Fibroblast of upper back skin (primary cell): ENCODE measurements at places on chromosomes 7 and 10.

- no peak for DNase-seq
These were observed 123.4 kb downstream of the REEP3 start for GRCh38 chr10:63644418-63645142.

DNA sequence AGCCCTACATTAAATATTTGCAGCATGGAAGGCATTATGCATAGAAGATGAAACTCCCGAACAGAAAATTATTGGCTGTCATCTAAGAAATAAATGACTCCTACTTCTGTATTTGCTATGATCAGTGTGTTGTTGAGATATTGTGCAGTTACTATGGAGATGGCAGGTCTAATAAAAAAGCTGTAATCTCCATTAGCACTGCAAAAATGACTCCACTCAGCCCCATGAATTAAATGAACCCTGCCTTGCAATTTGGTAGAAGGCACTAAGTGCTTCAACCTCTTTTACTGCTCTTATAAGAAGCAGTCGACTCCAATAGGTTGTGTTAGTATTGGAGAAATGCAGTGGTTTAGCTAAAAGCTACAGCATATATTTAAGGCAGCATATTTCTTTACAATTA is 290.0 kb upstream of the PHYHIPL start:
- no peak for DNase-seq

DNA sequence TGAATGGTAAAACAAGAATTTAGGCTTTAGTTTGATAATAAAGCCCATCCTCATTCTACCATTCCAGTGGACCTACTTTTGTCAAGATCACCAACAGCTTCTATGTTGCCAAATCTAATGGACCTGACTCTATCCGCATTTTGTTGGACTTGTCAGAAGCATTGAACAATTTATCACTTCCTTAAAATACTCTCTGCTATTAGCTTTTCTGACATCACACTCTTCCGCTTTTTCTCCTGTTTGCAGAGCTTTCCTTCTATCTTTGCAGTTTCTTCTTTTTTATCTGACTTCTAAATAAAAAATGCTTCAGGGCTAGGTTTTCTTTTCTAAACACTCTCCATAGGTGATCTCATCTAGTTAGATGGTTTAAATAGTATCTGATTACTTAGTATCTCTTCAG is 42.7 kb upstream of the SMIM30 start:
- no peak for DNase-seq

DNA sequence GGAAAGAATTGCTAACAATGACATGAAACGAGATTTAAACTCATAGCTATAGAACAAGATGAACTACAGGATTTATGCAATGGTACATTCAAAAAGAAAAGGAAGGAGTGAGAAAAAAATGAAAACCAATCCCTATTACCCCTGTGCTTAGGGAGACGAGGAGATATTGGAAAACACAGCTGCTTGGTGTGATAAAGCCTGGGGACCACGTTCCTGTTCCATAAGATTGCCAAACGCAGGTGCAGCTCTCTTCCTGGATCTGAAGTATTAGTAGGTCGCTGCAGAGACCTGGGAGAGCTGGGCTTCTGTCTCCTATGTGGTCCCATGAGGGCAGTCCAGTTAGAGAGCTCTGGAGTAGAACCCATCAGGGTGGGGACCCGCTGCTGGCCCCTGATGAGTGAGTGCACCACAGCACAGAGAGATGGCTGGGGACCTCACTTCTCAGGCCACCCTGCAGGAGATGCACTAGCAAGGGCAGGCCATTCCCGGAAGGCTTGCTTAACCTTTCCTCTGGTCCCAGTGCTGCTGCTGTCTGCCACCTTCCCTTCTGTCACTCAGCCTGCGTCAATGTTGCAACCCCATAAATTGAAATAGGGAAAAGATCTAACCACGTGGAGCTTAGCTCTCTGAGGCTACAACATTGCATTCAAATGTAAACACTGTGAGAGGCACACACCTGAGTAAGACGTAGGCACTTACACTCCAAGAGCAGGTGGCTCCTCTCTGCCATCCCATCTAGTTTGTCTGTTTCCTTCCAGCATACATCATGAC is 57.9 kb downstream of the MTPN start:
- DNase-seq, result no peak

GRCh38 chr7:77338883-77339629 is 77.1 kb downstream of the GSAP start:
- DNase-seq, result no peak

- no peak for DNase-seq
These were observed 31.3 kb downstream of the GNA12 start for GRCh38 chr7:2812831-2813230.

DNA sequence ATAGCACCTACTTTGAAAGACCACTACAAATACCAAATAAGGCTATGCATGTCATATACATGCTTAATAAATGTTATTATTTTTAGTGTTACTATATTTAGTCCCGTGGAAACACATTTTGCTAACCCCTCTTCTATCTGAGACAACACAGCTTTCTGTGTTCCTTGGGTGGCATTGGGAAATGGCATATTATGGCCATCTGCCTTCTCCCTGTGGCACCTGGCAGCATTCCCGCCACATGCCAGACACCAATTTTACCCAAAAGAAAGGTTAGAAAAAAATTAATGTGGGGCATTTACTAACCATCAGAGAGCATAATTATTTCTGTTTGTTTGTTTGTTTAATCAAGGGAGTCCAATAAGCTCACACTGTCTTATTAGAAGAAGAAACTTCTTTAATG is 168.6 kb upstream of the ETV1 start:
- DNase-seq, result no peak

GRCh38 chr10:131242007-131242406 is 69.5 kb downstream of the TCERG1L start:
- peak; percentile 3 for DNase-seq

DNA sequence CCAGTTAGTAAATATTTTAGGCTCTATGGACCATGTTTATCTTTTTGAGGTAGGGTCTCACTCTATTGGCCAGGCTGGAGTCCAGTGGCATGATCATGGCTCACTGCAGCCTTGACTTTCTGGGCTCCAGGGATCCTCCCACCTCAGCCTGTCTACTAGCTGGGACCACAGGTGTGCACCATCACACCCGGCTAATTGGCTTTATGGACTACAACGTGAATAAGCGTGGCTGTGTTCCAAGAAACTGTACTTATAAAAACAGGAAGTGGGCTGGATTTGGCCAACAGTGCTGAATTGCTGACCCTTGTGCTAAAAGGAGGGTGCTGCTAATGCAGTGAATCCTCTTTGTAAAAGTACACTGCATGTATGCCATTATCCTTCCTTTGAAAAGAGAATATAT is 111.7 kb upstream of the CDK13 start:
- peak; percentile 24 for DNase-seq

- no peak for DNase-seq
These were observed 108.4 kb upstream of the HPS1 start for GRCh38 chr10:98555021-98555619.

GRCh38 chr10:452512-453426 is 236.7 kb downstream of the DIP2C start:
- DNase-seq, result peak; percentile 17

DNA sequence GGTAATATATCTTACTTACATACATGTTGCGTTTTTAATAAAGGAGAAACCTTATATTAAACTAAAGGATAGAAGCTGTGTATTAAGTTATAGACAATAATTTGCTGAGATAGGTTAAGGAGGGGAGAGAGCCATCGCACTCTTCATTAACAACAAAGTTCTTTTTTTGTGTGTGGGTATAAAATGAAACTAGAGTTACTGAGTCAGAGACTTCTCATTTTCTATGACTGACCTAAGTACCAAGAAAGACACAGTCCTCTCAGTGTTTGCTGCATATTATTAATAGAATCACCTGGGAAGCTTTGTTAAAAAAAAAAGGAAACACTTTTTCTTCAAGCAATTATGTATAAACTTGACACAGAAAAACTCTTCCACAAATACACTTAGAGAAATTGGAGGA is 31.4 kb downstream of the FEZF1 start:
- DNase-seq, result no peak

GRCh38 chr7:101813402-101814019 is 3.9 kb upstream of the CUX1 start:
- no peak for DNase-seq

DNA sequence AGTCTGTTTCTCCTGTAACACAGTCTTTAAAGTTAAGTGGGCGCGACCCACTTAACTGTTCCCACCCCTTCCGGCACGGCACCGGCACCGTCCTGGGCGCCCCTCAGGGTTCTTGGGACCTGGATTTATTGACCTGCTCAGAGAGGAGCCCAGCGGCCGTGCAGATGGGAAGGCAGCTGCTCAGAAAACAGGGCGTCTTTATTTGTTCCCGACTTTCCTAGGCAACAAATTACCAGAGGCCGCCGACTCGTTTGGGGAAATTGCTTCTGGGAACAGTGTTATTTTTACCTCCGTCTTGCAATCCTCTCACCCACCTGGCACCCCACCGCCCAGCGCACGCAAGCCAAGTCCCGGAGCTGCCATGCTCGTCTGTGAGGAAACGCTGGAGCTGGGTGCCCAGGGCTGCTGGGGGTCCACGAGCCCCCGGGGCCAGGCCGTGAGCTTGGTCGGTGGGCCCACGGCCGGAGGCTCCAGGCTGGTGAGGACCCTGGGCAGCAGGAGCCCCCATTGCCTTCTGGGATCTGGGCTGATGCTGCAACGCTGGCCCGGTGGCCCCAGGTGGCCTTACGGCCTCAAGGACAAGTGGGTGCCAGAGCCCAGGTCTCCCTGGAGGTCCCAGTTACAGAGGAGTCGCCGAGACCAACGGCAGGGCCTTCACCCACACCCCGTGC is 14.9 kb upstream of the ADGRA1 start:
- no peak for DNase-seq

DNA sequence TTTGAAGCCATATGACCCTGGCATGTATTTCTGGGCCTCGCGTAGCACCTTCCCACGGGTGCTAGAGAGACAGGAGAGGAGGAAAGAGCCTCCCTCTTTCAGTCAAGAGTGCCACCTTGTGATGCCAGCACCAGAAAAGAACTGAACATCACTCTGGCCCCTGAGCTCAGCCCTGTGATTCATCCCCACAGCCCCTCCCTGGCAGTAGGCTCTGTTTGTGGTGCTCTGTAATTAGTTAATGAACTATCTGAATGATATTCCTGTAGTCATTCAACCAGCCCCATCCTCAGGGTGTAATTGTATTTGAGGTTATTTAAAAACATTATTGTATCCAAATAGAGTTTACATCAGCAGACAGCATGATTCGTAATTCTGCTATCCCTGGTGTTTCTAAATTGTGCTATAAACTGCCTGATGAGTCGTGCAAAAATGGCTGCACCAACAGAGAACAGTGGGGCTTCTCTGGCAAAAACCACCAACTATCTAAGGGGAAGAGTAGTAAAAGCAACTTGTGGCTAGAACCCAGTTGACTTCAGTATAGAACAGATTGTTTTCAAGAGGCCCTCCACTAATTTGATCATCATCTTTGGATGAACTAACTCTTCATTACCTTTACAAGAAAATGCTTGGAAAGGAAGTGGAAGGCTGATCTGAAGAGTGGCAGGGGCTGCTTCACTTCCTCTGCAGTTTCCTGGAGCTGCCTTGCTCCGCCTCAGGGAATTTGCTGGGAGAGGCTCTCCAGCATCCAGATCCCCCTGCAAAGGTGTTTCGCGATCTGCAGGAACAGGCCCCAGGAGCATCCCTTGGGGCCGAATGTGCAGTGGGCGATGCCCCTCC is 23.7 kb upstream of the TIAL1 start:
- DNase-seq, result peak; percentile 72

- no peak for DNase-seq
These were observed 417.0 kb downstream of the TYW1 start for GRCh38 chr7:67413670-67414069.

- DNase-seq, result peak; percentile 64
These were observed 59.4 kb downstream of the SEMA3C start for GRCh38 chr7:80859272-80859970.

GRCh38 chr7:45196374-45196773 is 38.8 kb downstream of the RAMP3 start:
- no peak for DNase-seq
